ENCODE measurements at places on chromosomes 3 and 15.

GRCh38 chr3:104892044-104892443, 474.7 kb upstream of the ALCAM start:
- DNase-seq: no peak

- DNase-seq: no peak
Observed at GRCh38 chr3:87200060-87200647, 27.0 kb upstream of the CHMP2B start.

- DNase-seq: no peak
Observed at GRCh38 chr15:23416349-23417276, 30.4 kb downstream of the GOLGA6L2 start.

GRCh38 chr3:14630404-14631100, 21.0 kb upstream of the CCDC174 start:
- DNase-seq: no peak

DNA sequence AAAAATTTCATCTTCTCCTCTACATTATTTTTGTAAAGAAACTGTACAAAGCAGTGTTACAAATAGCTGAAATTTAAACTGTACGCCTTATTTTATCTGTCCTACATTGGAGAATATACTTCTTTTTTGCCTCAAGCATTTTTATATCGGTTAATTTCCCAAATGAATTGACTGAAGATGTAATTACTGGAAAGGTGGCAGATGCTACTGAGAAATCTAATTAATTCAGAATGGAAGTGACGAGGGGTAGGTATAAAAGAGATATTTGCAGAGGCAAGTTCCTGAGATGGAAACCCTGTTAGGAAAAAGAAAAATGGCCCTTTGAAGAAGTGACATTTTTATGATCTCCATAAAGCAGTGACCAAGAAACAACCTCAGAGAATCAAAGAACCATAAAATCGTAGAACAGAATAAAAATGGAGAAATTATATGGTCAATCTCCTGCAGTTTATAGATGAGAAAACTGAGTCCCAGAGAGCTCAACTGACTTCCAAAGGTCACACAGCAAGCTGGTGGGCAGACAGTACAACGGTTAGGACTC, 20.4 kb downstream of the RUVBL1 start:
- DNase-seq: no peak

- DNase-seq: no peak
Observed at GRCh38 chr3:31562525-31562924, 29.8 kb downstream of the STT3B start.

- no peak for DNase-seq
Observed at GRCh38 chr15:88644741-88645140, 5.9 kb downstream of the ISG20 start.

DNA sequence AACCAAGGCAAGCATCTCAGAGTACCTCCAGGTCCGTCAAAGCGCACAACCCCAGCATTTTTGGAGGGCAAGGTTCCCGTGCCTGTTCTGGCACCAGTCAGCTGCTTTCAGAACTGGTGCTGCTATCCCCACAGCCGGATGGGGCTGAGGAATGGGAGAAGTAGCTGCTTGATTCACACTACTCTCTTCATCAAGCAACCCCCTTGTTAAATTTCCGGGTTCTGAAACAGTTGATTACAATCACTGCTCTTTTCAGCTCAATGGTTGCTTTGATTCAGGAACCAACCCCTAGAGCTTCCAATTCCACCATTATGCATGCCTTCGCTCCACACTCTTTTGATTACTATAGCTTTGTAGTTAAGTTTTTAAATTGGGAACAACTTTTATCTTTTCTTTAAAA, 12.3 kb upstream of the UBA7 start:
- DNase-seq: no peak

DNA sequence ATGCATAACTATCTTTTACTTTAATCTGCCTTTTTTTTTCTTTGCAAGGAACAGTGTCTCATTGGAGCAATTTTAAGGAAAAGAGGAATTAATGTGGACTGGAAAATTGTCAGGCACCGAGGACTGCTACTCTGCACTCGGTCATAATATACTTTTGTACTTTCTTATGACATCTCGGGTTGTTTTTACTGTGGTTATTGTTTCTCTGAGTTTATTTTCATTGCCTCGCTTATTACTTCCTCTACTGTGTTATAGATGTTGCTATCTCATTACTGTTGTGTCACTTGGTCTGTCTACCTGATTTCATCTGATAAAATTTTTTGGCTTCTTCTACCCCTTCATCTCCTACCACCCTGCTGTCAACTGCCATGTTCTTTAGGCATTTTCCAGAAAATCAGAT, 213.5 kb upstream of the POU1F1 start:
- DNase-seq: no peak

- DNase-seq: no peak
Observed at GRCh38 chr3:110174908-110175307, 837.6 kb upstream of the DPPA4 start.

- no peak for DNase-seq
Observed at GRCh38 chr3:35322070-35322469, 317.3 kb upstream of the ARPP21 start.

DNA sequence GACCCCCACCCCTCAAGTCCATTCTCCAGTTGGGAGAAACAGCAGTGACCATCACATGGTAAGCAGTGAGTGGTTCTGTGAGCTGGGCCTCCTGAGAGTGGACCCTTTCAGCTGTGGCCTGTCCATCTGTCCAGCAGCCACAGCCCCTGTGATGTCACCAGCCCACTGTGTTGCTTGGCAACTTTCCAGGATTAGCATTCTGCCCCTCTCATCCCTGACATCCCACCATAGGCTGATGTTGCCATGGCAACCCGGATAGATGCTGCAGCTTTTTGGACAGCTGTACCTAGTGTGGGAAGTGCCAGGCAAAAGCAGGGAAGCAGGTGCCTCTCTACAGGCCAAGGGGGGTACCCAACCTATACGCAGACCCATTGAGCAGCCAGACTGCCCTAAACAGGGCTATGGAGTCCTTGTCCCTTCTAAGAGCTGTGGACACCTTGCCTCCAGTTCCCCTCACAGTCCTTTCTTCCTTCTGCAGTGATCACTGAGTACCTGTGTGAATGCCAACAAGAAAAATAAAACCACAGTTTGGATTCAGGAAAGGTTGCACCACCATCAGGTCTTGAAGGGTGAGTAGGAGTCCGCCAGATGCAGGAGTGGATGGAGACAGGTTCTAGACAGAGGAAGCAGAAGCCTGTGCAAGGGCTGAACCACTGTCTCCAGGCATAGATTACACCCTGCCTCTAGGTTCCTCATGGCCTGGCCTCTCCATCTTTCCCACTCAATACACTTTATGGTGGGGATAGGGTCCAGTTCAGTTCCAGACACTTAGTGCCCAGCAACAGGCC, at the start of gene DNAH1:
Gene DNAH1, plus strand, starts transcription at position 343 of the 788 bp plus-strand sequence. CDS start 6,124 bp downstream, outside the sequence.
- no peak for DNase-seq

- DNase-seq: no peak
Observed at GRCh38 chr3:138078901-138079344, 36.5 kb downstream of the DZIP1L start.

GRCh38 chr3:111712294-111713167, 117.4 kb upstream of the ZBED2 start:
- DNase-seq: no peak

- DNase-seq: no peak
Observed at GRCh38 chr3:57065588-57065987, 5.1 kb downstream of the SPATA12 start.

GRCh38 chr3:117404730-117405129, 695.2 kb downstream of the TUSC7 start:
- DNase-seq: no peak

- no peak for DNase-seq
Observed at GRCh38 chr15:38796589-38796988, 232.0 kb upstream of the RASGRP1 start.

DNA sequence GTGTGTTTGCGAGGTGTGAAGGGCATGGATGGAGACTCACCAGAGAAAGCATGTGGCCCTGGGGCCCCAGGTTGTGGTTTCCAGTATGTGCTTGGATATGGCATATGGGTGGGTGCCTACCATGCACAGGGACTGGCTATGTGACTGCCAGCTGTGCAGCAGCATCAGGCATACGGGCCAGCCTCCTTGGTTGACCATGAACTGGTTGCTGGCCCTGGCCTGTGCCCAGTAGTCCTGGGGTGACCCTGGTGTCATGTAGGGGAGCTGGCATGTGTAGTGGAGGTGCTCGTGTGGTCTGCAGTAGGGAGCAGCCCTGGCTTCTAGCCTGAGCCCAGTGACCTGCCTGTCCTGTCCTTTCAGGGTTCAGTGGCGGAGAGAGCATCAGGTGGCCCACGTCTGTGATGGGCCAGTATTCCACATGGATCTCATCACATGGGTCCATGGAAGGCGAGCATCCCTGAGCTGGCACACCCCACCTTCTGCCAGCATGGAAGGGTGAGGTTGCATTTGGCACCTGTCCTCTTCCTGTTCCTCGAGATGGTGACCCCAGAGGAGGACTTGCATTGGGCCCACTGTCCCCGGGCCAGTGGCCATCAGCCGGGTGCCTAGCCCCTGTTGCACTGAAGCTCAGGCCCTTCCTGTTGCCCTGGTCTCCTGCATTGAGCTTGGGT, 228.9 kb downstream of the SNRPN start:
- no peak for DNase-seq

DNA sequence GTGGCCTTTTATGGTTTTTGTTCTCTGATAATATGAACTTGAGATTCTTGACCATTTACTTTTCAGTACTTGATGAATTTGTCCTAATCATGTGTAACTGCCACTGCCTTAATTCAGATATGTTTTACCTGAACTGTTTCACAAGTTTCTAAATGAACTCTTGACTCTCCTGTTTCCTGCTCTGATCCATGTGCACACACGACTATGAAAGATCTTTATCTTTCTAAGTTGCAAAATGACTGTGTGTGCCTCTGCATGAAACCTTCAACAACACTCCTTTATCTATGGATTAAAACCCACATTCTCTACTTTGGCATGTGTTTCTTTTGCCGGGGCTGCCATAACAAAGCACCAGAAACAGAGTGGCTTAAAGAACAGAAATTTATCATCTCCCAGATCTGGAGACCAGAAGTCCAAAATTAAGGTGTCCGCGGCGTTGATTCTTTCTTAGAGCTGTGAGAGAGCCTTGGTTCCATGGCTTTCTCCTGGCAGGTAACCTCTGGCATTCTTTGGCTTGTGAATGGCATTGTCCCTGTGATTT, 275.0 kb downstream of the ADAMTSL3 start:
- no peak for DNase-seq

GRCh38 chr3:177431525-177432176, 234.4 kb upstream of the TBL1XR1 start:
- DNase-seq: no peak

GRCh38 chr3:184237807-184238206, 8.4 kb downstream of the VWA5B2 start:
- no peak for DNase-seq

All from stimulated activated CD4-positive, alpha-beta T cell treated with anti-CD3 and anti-CD28 coated beads, Interleukin-1b, Interleukin-23, amount 100 ng/mL, for 1 hour (primary cell).